Glutamatergic neuron (in vitro differentiated cells): ENCODE measurements at places on chromosomes 1 and 21.
A peak's percentile ranks its signal among the peaks of the same experiment; 100 is the strongest.

DNA sequence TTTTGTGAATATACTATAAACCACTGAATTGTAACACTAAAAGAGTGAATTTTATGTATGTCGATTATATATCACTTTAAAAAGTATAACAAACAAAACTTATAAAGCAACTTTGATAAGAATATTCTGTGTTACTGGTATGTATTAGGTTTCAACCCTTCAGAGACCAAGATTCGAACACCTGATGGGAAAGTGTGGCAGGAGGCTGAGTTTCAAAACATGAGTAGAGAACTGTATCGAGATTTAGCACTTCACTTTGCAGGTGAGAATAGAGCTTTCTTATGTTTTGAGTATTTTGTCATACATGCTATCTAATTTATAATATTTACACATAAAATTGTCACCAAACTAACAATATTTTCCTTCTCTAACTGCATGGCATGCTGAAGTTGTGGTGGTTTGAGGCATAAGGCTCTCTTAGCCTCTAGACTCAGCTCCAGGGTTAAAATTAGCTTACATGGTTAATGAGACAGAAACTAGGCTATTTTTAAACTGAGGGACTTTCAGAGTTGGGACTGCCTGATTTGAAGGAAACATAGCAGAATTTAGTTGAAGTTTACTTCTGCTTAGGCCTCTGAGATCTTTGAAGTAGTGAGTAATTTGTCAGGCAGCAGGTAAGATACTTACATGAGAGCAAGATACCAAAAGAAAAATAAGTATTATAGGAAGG lies 48.6 kb downstream of the CEP350 start:
- DNase-seq, result no peak

GRCh38 chr1:51303751-51304251 lies 26.6 kb downstream of the TTC39A start:
- DNase-seq, result no peak

GRCh38 chr1:15167386-15167785 lies 13.8 kb downstream of the TMEM51 start:
- no peak for DNase-seq

- no peak for DNase-seq
Observed at GRCh38 chr1:241934201-241934848, 23.2 kb upstream of the BECN2 start.

GRCh38 chr1:38115682-38116202 lies 69.1 kb upstream of the POU3F1 start:
- DNase-seq, result no peak

GRCh38 chr1:39687243-39687642 lies 4.0 kb downstream of the HPCAL4 start:
- DNase-seq, result no peak

- no peak for DNase-seq
Observed at GRCh38 chr1:201219481-201220387, 29.1 kb downstream of the IGFN1 start.

- no peak for DNase-seq
Observed at GRCh38 chr1:116465477-116465844, 92.4 kb downstream of the ATP1A1 start.

DNA sequence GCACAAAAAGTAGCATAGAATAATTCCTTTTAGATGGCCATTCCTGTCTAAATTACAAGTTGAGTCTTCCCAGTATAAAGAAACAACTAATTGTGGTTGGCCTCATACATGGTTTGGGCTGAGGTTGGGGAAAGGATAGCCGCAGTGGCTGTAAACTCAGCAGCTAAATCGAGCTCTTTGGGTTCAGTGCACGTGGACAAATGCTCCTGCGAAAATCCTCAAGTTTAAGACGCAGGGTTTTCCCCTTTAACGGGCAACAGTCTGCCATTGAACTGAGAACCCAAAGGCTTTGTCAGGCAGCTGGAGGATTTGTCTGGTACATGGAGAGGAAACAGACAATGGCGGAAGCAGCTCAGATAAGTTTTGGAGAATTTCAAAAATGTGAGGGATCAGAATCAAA lies 331.9 kb downstream of the TGFB2 start:
- no peak for DNase-seq

DNA sequence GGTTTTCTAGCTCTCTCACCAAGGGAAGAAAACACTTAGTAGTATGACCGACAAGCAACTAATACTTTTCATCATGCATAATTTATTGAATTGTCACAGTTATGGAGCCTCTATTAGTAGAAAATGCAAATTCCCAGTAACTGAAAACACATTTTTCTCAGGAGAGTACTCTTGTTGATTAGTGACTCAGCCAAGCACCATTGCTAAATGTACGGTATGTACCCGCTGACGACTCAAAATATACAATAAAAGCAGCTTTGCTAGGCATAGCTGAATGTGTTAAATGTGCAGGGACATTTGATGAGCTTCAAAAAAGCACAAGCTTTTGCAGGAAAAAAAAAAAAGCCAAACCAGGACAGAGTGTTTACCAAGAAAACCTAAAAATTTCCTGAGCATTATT lies 63.9 kb downstream of the WDR64 start:
- no peak for DNase-seq

GRCh38 chr1:228362141-228362883 lies 44.3 kb downstream of the TRIM11 start:
- peak; percentile 14 for DNase-seq

GRCh38 chr1:32333251-32333963 lies 2.6 kb downstream of the MARCKSL1 start:
- no peak for DNase-seq

DNA sequence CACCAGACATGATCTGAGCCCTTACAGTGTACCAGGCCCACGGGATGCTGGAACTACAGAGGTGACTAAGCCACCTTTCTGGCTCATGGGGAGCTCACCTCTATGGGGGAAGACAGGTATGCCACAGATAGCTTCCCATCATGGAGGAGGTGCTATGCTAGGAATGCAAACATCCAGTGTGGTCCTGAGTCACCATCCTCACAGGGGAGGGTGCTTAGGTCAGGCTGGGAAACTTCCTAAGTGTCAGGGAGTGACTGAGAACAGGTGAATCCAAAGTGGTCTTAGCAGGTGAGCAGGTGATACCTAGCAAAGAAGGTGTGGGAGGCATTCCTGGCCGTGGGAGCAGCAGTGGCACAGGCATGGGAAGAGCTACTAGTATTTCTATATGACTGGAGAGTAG lies 8.6 kb upstream of the RASSF5 start:
- DNase-seq, result no peak

GRCh38 chr1:25194572-25195020 lies 37.7 kb downstream of the SYF2 start:
- no peak for DNase-seq

DNA sequence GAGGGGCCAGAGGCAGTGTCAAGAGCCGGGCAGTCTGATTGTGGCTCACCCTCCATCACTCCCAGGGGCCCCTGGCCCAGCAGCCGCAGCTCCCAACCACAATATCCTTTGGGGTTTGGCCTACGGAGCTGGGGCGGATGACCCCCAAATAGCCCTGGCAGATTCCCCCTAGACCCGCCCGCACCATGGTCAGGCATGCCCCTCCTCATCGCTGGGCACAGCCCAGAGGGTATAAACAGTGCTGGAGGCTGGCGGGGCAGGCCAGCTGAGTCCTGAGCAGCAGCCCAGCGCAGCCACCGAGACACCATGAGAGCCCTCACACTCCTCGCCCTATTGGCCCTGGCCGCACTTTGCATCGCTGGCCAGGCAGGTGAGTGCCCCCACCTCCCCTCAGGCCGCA lies at the start of gene BGLAP:
Gene BGLAP (plus strand): TSS at position 259 of the 400 bp plus-strand sequence. CDS start 48 bp downstream, at position 307.
- DNase-seq, result no peak

DNA sequence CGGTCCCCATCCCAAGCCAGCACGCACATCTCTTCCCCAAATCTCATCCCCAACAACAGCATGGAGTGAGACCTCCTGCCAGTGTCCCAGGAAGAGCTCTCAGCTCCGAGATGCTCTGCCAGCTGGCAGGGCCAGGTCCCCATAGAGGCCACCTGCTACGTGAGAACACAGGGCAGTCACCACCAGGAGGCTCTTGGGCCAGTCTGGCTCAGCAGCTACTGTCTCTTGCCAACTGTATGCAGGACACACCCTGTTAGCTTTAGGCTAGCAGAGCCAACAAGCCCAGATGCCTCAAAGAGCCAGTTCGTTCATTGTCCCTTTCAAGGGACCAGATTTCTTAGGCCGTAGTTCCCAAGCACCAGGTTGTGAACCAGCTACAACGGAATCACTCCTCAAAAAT lies 36.9 kb downstream of the FBXO2 start:
- DNase-seq, result no peak

DNA sequence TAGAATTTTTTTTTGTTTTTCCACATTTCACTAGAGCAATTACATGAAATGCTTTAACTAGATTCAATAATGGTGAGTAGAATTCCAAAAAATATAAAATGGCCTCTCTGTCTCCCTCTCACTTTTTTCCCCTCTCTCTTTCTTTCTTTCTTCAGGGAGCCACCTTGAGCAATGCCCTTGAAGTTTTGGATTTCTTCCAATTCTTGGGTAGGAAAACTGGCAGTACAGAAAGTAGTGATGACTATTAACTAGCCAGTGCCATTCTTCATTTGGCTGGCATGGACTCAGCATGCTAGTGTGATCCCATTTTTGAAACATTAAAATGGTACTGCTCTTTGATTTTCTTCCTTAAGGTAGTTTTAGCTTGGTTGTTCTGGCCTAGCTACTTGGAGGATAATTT lies 4.5 kb upstream of the FNBP1L start:
- no peak for DNase-seq

DNA sequence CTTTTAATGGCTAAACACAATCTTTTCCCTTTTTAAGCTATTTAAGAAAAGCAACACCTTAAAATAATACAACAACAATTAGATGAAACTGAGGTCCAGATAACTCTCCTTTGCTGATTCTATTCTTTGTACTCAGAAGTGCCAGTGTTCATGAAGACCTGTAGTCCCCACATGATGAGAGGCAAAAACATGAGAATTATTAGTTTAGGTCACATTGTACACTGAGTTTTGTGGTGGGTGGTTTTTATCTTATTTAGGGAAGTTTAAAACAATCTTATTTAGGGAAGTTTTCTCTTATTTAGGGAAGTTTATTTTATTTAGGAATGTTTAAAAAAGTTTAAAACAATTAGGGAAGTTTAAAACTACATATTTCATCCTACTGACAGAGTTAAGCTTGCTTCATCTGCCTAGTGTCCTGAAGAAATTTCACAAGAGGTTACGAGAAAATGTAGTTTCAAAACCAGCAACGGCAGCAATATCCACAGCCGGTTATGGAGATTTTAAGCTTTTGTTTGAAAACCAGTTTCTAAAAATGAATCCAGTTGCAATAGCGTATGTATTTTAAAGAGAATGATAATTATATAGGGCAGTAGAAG lies 7.8 kb upstream of the OR14I1 start:
- no peak for DNase-seq

GRCh38 chr21:45592208-45592619 lies 50.0 kb upstream of the SLC19A1 start:
- no peak for DNase-seq

DNA sequence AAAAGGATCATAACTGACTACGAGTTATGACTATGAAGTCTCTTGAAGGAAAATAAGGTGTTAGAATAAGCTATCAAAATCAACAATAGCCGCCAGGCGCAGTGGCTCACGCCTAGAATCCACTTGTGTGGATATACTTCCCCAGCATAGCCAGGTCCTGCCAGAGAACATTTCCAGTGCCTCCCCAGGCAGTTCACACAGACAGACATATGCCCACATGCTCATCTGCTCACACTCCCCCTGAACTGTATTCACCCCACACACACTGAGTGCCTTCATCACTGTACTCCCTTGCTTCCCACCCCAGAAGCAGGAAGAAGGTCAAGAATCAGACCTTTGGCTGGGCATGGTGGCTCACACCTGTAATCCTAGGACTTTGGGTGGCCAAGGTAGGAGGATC lies 6.5 kb downstream of the RERE start:
- no peak for DNase-seq

DNA sequence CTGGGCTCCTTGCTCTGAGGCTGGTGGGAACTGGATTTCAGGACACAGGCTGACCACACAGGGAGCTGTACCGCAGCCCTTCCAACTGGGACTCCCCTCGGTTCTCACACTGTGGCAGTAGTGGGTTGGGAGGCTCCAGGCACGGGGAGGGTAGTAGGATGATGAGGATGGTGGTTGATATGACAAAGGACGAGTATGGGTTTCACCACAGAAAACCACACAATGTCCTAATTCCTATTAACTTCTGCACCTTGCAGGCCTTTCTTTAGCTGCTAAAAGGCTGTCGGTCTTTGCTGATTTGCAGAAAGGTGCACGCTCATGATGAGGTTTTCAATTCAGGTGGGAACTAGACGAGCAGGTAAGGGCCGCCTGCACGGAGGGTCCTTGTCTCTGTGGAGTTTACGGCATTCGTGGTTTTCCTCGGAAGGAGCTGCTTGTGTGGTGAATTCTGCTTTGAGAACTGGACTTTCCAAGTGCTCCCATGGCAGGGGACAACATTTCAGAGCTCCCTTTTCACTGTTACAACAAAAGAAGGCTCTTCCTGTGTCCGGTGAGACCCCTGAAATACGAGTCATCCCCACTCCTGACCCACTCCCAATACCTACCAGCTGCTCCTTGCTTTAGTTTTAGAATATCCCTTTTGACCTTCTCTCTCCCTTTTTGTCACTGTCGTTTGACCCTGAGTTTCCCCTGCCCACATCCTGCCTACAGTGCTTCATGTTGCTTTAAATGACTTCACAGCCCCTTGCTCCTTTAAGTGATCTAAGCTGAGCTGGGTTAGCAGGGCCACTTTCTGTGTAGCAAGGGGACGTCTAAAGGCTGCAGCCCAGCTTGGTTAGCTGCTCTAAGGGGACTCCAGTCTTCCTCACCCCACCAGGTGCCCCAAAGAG lies 125.1 kb downstream of the MRPS6 start:
- no peak for DNase-seq

- DNase-seq, result no peak
Observed at GRCh38 chr1:240577095-240577494, 34.9 kb downstream of the GREM2 start.

DNA sequence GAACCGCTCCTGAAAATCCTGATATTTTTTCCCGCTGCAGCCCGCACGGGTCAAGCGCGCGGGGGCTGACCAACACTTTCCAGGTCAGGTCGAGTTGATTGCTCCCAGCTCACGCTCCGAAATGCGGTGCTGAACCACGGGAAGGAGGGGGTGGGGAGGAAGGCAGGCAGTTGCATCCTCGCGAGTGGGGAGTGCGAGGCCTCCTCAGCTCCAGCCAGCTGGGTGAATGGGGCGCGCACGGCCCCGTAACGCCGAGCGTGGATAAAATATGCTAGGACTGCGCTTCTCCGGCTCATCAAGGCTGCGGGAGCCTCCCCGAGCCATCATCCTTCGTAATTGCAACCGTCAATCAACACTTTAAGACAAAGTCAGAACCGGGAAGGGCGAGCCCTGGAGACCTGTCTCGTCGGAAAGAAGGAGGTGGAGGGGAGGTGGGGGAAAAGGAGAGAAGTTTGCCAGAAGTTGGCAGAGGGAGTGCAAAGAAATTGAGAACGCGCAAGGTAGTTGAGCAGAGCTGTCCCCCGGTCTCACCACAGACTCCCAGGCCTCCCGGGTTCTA lies 8.0 kb downstream of the NR5A2 start:
- no peak for DNase-seq

DNA sequence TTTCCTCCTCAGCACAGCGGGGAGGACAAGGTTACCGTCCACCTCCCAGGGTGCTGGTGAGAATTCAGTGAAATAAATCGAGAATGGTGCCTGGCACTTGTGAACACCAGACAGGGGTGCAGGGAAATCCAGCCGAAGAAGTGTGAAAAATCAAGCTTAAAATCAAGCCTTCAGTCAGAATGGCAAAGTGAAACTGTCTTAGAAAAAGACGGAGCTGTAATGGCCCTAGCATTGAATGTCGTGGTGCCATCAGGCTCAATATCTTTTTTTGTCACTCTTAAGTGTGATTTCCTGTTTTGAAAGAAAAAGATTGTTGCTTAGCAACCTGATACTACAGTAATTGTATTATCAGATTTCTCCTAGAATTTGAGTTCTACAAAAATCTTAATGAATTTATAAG lies 22.1 kb downstream of the EDARADD start:
- no peak for DNase-seq
